ENCODE measurements at places on chromosomes 6 and 20.

- DNase-seq = no peak
These were observed 1159.1 kb upstream of the CITED2 start for GRCh38 chr6:140533526-140533925.

GRCh38 chr6:142313284-142313683 is 11.5 kb downstream of the ADGRG6 start:
- DNase-seq = no peak

- DNase-seq = no peak
These were observed 3.8 kb downstream of the NSFL1C start for GRCh38 chr20:1462834-1463233.

- no peak for DNase-seq
These were observed 152.1 kb upstream of the RALGAPA2 start for GRCh38 chr20:20864351-20865096.

Measured in osteoblast (primary cell).